ENCODE measurements at places on chromosomes 16 and 17.

DNA sequence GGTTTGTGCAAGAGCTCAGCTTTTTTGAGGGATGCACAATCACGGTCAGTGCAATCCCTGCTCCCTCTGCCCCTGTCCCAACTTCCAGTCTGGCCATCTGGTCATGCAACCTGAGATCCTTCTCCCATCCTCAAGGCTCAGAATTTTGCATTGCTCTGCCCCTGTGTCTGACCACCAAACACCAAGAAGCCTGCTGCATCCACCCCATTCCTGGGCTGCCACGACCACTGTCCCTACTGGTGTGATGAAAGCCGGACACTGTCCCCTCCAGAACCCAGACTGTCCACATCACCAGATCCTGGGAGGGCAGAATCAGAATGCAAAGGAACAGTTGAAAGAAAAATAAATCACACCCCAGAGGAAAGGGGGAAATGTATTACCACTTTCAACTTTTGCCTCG is 231.0 kb downstream of the C16orf78 start:
- DNase-seq: no peak

DNA sequence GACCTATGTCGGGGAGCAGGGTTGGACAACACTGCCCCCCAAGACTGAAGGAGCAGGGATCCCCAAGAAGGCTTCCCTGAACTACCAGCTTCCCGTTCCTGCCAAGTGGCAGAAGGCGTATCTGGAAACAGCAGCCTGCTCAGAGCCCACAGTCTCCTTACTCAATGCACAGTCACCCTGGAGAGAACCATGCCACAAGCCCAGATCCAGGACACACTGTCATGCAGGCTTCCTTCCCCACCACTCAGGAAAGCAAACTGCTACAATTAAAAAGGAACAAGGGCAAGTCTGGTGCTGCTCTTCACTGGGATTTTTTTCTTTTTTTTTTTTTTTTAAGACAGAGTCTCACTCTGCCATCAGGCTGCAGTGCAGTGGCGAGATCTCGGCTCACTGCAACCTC is 8.2 kb downstream of the WDR45B start:
- DNase-seq: no peak

DNA sequence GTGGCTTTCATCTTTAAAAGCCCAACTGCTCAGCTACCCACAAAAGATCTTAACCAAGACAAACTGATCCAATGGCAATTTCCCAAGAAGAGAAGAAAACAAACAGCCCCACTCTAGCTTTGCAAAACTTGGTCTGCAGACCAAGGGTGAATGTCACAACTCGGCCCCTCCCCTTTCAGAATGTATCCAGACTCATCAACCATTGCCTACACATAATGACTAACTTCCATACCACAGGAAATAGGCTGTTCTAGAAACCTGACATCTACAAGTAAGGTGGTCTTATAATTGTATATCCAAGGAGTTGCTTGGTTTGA is 16.0 kb downstream of the DCUN1D3 start:
- DNase-seq: no peak

DNA sequence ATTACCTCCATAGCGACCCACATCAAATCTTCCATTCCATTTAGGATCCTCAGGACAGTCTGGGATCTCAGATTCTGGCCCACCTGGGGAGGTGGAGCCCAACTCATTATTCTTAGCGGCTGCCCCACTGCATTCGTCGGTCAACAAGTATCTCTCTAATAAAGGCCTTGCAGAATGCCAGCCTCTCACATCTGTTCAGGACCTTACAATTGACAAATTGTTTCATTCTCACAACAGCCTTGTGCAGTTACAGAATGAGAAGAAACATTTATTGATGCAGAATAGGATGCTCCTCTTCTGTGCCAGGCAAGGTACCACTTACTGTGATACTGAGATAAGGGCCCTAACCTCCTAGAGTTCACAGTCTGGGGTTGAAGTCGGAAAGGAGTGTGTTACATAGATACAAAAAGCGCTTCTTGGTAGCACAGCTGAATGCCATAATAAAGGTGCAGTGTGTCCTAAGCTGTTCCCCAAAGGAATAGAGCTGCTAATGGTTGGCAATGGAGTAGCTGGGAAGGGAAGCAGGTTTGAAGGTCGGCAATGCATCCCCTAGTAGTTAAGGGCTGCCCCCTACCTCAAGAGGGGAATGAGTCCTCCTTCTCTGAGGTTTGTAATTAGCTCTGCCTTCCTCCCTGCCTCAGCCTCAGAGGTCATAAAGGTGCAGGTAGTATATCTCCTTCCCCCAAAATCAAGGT is 2.3 kb upstream of the MPP2 start:
- no peak for DNase-seq

- DNase-seq: no peak
Measured at GRCh38 chr16:13305019-13305755, 403.8 kb downstream of the SHISA9 start.

GRCh38 chr16:2288726-2289125 is 20.8 kb upstream of the RNPS1 start:
- DNase-seq: no peak

DNA sequence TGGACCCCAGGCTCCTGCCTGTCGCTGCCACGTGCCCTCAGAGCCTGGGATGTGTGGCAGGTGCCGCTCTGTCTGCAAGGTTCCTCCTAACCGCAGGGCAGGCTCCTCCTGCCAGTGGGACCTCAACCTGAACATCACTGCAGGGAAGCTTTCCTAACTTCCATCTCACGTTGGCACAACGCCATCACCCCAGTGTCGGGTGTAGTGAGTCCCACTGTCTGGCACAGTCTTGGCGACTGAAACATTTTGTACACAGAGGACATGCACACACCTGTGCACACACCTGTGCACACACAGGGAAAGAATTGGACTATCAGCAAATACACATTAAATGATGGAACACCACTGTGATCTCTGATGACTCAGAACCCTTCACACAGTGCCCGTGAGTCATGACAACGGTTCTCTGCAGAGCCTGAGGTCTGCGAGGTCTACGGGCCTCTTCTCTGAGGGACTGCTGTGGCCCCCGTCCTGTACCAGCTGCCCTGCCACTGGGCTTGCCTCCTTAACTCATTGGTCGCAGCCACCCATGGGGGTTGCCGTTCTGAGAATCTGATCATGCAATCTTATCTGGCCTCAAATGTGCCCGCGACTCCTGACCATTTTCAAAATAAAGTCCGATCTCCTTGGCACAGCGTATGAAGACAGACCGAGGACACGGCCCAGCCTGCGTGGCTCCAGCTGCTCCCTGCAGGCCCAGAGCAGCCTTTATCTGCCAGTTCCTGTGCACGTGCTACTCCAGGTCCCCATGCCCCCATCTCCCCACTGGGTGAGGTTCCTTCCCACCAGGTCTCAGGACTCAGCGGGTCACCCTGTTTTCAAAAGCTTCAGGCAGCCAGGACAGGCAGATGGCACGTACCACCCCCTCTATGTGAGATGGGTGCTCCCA is 7.6 kb downstream of the CCDC57 start:
- DNase-seq: peak; percentile 54

- no peak for DNase-seq
Measured at GRCh38 chr17:27747462-27748359, 52.6 kb downstream of the NOS2 start.

Data from pancreas (tissue), 10 donors.